ENCODE measurements at places on chromosomes 2 and 18.
A peak's percentile ranks its signal among the peaks of the same experiment; 100 is the strongest.

GRCh38 chr2:202034249-202035088, 814 bp downstream of the FZD7 start:
- peak; percentile 39 for DNase-seq

DNA sequence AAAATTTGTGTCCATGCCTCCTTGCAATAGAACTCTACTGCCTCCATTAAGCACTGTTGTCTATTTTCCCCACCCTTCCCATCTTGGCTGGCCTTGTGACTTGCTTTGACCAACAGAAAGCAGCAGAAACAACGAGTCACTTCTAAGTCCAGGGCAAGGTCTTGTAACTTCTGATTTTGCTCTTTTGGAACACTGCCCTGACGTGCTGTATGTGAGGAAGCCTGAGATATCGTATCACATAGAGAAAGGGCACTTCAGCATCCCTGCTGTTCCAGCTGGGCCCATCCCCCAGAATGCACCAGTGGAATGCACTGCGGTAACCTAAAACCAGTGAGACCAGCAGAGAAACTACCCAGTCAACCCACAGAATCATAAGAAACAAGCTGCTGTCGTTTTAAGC, 28.1 kb downstream of the NCKAP1 start:
- DNase-seq = no peak

DNA sequence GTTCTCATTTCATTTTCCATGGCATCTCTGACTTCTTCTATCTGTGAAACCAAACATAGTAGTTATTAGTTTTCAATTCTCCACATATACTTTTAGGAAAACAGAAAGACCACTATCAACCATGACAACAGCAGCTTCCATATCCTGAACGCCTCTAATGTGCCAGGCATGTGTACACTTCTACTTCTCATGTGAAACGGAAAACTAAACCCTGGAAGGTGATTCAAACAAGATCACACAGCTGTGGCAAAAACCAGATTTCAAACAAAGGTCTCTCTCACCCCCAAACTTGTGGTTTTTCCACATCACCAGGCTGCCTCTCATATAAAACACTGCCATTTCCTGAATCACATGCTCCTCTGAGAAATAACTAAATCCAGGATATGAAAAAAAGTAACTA, 41.8 kb downstream of the PTCD3 start:
- no peak for DNase-seq

- DNase-seq = no peak
Observed at GRCh38 chr2:6024784-6025183, 332.6 kb downstream of the SOX11 start.

DNA sequence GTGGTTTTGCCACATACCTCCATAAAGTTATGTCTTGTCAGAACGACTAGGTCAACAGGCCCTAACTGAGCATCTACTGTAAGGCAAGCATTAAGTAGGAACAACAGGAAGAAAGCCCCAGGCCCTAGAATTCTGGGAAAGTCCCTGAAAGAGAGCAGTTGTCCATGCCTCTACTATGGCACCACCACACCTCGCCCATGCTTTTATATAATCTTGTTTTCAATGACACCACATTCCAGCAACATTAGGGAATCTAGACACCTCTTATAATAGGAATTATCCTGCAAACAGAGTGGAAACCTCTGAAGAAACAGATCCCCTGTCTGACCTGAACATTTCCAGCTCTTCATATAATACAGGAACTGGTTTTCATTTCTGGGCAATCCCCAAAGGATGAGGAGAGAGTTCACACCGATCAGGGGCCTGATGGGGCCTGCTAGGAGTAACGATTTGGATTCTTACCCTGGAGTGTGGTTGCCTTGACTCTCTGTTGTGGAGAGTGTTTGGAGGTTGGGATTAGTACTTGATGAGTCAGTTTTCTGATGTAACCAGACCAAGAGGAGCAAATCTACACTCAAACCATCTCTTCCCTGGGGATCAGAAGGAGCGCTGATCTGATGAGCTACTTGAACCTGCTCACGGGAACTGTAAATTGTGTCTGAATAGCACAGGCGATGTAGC, 31.9 kb upstream of the CEP68 start:
- DNase-seq = no peak

Data from GM13977 (cell line).